ENCODE measurements at places on chromosomes 5 and 9.

DNA sequence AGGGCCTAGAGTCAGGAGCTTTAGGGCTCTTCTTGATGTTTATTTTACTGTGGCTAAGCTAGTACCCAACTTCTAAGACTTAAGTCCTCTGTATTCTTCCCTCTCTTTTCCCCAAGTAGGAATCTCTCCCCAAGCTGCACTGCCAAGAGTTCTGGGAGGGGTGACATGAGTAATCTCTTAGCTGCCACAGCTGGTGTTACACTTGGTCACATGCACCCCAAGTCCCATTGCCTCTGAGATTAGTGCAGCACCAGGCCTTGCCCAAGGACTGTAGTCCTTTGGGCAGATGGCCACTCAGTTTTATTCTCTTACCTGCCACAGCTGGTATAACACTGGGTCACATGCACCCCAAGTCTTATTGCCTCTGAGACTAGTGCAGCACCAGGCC is 114.7 kb upstream of the RIOK2 start:
- DNase-seq = no peak

- no peak for DNase-seq
Measured at GRCh38 chr5:110055302-110055701, 365.6 kb downstream of the MAN2A1 start.

DNA sequence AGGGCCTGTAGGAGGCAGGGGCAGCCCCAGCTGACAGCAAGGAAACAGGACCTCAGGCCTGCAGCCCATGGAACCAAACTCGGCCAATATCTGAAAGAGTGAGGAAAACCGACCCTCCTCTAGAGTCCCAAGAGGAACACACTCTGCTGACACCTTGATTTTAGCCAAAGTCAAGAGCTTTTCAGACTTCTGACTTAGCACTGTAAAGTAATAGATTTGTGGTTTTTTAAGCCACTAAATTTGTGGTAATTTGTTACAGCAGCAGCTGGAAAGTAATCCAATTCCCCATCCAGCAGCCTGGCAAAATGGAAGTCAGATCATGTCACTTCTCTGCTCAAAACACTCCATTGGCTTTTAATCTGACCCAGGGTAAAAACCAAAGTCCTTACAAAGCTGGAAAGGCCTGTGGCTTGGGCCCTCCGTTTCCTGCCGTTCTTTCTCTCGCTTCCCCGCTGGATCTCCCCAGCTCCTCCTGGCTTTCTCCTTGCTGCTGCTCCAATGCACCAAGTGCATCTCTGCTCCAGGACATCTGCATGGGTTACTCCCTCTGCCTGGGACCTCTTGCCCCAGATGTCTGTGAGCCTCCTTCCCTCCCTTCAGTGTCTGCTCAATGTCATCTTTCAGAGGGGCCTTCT is 79.0 kb downstream of the C5orf15 start:
- DNase-seq = no peak

DNA sequence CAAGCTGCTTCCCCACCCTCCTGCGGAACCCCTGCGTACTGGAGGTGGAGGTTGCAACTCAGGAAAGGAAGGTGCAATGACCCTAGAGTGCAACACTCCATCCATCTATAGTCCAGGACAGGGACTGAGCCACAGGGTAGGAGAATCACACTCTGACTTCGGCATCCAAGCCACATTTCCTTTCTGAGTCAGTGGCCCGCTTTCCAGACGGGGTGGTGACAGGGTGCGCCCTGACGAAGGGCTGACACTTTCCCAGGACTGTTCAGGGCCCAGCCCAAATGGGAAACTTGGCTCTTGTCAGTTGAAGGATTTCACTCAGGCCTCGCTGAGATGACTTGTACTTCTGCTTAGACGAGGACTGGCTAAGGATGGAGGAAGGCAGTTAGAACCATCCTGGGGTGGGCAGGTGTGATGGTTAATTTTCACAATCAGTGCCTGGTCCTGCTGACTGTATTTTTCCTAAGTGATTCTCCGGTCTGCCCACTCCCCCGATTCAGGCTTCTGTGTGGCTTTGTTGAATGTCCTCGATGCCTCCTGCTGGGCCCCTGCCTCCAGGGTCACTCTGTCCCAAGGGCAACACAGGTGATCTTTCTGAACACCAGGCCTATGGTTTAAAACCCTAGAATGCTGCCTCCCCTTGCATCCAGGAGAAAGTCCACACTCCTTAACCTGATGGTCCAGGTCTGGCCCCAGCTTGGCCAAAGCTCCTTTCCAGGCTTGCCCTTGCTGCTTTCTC is 228.1 kb downstream of the FSTL4 start:
- no peak for DNase-seq

DNA sequence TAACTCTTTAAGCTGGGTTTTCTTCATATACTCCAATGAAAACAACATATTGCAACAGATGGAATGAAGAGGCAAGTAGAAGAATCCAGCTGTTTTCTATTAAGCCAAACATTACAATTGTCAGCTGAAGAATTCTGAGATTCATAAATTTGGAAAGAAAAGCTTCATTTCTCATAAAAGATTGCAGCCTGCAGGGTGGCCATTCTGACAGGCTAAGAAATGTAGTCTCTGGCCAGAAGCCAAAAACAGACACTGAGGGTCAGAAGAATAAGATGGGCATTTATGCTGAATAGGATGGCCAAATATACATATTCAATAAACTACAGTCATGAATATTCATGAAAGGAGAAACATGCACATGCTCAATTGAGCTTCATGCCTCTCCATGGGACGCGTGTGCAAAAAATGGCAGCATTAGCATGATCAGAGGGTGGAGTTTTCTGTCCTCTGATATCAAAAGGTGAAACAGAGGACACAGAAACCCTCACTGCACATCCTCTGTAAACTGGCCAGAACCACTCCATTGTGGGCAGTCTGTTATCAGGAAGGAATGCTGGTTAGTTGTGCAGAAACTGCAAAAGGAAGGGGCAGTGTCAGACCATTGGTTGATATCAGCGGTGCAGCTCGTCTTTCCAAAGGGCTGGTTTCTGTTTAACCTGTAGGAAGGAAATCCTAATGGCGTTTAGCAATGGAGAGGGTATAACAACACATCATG is 50.2 kb downstream of the FXN start:
- DNase-seq = no peak

DNA sequence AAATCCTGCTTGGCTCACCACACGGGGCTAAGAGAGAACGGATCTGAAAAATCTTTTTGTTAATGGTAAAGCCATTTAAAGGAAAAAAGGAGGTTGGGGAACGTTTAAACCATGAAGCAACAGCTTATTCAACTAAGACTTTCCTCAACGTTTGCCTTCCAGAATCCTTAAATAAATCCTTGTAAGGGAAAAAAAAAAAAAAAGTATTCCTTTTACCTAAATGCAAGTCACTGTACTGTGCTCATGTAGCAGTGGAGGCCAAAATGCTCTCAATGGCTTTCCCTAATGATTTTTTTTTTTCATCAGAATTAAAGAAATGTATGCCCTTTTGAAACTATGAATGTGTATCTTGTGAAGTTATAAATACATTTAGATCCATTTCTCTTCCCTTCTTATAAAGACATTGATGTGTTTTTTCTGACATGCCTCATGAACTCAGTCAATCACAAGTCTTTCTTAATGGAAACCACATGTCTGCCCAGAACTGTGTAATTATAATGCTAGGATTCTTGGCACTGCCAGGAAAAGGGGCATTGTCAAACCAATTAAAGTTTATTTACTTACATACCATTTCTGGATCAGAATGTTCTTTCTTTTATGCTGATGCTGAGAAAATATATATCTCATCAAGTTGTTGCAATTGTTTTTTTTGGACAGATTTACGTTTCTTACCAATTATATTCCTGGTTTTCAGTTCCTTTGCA is 107.5 kb downstream of the EBF1 start:
- no peak for DNase-seq

DNA sequence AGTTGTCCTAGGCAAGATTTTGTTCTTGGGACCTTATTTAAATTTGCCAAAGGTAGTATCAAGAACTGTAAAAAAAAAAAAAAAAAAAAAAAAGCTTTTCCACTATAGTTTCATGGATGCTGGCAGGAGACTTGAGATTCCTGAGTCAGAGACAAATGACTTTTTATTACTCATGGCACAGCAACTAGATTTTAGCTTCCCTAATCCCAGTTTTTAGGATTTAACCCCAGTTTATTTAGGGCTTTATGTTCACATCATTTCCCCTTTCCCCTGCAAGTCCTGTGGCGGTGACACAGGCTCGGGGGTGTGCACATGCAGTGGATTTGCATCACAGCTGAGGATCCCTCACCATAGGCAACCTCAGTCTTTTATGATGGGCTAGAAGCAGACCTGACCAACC is 144.9 kb downstream of the GOLPH3 start:
- no peak for DNase-seq

DNA sequence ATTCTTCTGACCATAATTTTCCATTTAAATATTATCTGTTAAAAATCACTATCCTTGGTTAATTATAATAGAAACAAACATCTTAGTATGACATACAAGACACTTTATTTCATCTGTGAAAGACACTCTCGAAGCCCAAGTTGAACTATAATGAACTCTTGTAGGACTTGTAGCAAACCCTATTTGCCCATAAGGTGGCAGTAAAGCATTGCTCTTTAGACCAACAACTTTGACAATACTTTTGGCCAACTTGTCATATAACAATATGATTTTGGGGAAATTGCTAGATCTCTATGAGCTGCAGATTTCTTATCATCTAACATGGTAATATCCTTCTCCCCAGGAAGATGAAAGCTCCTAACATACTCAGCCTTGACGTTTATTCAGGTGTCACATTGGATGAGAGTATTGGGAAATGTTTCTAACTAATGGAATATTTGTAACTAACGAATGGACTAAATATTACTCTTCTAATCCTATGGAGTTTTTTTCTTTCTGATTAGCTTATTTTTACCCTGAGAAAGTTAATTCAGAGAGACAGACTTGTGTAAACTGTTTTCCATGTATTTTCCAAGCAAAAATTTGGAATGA is 11.0 kb downstream of the SPINK14 start:
- DNase-seq = no peak

DNA sequence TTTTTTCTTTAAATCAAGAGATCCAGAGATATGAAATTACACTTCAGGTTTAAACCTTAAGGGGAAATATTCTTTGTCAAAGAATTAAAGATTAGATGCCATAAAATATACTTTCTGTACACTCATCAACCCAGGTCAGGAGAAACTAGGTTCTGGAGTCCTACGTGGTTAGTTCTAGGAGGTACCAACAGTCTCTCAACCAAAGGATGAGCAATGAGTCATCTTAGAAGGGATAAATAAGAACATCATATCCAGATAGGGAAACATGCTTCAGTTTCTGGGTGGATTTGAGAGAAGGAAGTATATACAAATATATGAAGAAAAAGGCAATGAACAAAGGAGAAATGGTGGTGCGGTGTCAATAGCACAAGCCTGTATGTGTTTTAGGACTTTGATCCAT is 98.2 kb downstream of the CSNK1G3 start:
- no peak for DNase-seq

DNA sequence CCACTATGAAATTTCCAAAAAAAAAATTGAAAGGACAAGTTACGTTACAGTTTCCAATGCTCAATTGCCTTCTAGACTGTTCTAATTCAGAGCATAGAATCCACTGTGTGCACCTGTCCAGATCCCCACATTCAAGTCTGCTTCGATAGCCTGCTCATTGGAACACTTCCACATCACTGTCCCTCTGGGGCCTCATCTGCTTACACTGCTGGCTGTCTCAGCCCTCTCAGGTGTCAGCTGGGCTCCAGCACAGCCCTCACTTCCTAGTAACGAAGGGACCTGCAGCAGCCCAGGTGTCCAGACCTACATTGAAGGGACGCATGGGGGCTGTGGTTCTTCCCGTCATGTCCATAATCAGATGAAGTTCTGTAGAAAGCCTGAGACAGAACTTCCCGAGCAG is 94.3 kb upstream of the EMB start:
- DNase-seq = no peak

- DNase-seq = no peak
Measured at GRCh38 chr9:78692871-78693270, 395.9 kb downstream of the PSAT1 start.

- DNase-seq = no peak
Measured at GRCh38 chr9:112810696-112811490, 60.3 kb downstream of the SNX30 start.

- no peak for DNase-seq
Measured at GRCh38 chr5:98605426-98605825, 168.0 kb upstream of the RGMB start.

DNA sequence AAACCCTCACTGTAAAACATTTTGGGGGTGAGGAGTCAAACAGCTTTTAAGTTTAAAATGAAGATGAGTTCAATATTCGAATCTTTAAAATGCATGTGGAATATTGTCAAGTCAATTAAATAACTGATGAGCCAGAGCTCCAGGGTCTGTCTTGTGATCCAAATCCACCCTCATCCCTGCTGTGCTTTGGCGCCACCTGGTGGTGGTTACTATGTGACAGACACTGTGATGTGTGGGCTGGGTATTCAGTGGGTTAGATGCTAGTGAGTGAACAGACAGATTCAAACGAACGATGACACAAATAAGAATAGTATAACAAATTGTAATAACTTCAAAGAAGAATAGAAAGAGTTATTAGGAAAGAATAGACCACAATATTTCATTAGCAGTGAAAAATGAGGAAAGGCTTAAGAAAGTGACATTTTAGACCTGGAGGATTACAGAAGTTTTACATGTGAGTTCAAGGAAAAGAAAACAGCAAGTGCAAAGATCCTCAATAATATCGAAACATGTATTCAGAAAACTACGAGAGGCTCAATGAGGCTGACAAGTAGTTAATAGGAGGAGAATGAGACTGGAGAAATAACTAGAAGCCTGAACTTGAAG is 51.4 kb upstream of the CHSY3 start:
- DNase-seq = peak; percentile 36

- DNase-seq = no peak
Measured at GRCh38 chr5:132504746-132505145, 14.2 kb upstream of the IRF1 start.

- DNase-seq = peak; percentile 61
Measured at GRCh38 chr9:137241490-137242268, 592 bp downstream of the TUBB4B start.

DNA sequence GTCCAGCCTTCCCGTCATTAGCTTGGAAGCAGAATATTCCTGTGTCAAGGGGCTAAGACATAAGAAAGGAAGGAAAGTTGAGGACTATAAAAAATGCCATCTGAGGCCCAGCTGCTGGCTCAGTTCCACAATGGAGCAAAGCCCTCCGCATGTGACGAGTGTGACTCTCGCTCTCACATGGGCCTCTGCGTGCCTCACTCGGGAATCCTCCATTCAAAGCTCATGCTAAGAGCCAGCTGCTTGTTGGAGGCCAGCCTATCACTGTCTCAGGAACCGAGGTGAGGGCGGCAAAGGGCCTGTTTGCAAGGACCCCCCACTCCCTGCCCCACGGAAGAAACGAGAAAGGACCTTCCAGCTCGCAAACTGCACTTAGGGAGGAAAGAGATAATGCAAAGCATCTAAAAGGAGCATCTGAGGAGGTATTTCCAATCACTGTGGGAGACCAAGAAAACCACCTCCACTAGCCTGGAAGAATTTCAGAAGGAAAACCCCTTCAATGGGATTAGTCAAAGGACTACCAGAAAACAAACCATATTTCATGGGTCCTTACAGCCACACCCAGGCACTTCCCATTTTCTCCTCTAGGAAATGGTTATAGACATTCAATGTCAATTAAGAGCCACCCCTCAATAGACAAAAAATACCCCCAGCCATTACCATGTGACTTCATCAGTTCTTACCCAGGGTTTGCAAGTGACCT is 95.3 kb downstream of the PRRT1B start:
- no peak for DNase-seq

GRCh38 chr5:61974680-61975079 is 331.3 kb upstream of the KIF2A start:
- no peak for DNase-seq

Data from stimulated activated CD8-positive, alpha-beta memory T cell treated with anti-CD3 and anti-CD28 coated beads, Interleukin-2, amount 100 ng/mL, for 1 hour (primary cell).